ENCODE measurements at places on chromosomes 13 and 19.

DNA sequence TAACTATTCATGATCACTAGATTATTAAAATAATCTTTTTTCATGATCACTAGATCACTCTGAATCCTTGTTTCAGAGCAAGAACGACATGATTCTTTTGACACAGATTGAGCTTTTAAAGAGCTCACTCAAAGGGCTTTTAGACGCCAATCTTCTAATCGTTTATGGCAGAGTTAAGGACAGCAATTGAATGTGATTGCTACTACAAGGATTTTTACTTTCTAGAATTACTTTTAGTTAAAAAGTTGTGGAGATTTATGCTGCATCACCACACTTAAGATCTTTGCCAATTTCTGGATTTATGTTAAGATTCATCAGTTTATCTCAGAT, 1.3 kb downstream of the EXOSC8 start:
- no peak for DNase-seq

DNA sequence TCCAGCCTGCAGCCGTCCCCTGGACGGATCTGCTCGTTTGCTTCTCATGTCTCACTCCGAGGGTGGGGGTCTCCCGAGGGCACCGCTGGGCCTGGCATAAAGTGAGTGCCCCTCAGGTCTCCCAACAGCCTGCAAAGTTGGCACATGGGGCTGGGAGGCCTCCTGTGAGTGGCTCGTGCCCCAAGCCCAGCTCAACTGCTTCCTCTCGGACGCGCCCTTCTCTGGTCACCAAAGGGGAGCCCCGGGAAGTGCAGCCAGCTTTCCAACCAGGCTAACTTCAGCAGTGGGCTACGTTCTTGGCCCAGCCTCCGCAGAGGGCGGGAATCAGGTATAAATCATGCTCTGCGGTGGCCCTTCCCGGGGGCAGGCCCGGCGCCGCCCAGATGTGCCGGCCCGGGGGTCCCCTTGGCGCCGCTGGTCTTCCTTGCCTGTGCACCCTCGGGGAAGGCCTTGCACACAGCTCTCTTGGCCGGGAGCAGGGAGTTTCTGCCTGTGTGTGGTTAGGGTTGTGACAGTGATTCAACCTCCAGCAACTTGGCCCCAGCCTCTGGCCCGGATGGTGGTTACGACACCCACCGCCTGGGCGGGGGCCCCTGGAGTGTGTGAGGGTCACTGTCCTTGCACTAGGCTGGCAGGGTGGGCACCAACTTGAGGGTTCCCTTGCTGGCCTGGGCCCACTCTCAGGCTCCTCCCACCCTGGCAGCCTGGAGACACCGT, 20.7 kb downstream of the CEBPG start:
- DNase-seq: no peak

DNA sequence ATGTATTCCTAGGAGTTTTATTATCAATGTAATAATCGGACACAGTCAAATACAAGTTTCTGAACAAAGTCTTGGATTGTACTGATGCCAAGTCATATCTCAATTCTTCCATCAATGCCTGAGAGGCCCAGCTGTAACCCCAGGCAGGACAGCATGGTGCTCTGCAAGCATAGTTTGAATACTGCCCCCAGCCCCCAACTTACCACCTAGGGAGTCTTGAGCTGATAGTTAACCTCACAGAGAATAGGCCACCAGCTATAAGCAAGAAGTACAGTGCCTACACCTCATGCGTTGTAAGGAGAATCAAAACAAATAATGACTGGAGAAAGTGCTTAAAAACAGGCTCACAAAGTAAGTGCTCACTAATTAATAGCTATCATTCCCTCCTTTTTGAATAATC, 2.7 kb downstream of the PROSER1 start:
- DNase-seq: no peak

GRCh38 chr19:6739390-6739882, at the start of gene TRIP10:
Gene TRIP10, plus strand, starts transcription at chr19:6739680. Its CDS starts 82 bp downstream, at chr19:6739762.
- DNase-seq: no peak

- DNase-seq: no peak
These were observed 75.4 kb downstream of the PEG3 start for GRCh38 chr19:56765137-56765536.

- no peak for DNase-seq
These were observed 1.4 kb downstream of the MATK start for GRCh38 chr19:3784607-3785450.

DNA sequence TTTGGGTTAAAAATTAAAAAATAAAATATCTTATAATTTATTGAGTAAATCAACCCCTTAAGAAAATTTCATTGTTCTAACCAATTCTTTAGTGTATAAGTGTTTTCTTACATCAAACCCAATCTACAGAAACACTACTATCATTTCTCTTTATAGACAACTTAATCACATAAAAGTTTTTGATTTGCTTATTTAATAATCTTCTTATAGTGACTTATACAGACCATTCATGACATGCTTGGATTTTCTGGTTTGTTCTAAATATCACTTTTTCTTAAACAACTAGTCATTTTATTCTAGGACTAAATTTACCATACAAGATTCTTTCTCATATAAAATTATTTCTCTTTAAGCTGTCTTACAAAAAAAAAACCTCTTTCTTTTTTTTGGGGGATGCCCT, 27.3 kb upstream of the ZSCAN5A start:
- no peak for DNase-seq

DNA sequence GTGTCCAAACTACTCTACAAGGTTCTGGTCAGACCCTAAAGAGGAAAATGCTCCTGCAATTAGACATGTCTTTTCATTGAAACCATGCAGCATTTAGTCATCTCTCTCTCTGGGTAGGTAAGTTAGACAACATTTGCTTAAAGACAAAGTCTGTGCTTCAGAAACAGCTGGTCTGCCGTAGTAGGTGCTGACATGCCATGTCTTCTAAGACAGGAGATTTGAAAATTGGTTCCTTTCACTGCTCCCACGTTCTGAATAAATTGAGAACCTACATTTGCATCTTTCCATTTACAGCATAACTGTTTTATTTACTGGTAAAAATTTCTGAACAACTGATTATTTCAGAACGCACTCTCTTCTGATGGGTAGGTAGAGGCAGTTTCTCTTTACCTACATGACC, 494.0 kb downstream of the EFNB2 start:
- no peak for DNase-seq

Measured in SK-N-MC (cell line).